Inflammatory macrophage (primary cell): ENCODE measurements at places on chromosomes 5 and 9.

- peak; percentile 19 for DNase-seq
Measured at GRCh38 chr5:135921388-135921787, 25.7 kb upstream of the IL9 start.

GRCh38 chr5:58958701-58959100, 375.8 kb downstream of the RAB3C start:
- DNase-seq: no peak

- no peak for DNase-seq
Measured at GRCh38 chr9:127915801-127916719, 781 bp downstream of the ST6GALNAC4 start.

DNA sequence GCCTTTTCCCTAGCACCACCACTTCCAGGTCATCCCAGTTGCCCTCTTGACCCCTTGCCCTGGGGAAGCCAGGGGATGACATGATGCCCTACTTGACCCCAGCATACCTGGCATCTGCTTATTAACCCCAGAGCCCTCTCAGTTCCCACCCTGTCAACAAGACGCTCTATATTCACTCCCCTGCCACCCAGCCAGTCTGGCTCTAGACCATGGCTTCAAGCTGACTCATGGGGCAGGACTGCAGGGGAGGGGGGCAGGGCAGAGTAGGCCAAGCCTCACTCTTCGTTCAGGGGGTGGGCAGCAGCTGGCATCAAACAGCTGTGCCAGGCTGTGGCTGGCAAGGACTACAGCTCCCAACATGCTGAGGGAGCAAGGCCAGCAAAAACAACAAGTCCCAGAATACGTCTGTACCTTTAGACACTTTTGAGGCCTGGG, 5.3 kb downstream of the ATOSB start:
- DNase-seq: no peak

DNA sequence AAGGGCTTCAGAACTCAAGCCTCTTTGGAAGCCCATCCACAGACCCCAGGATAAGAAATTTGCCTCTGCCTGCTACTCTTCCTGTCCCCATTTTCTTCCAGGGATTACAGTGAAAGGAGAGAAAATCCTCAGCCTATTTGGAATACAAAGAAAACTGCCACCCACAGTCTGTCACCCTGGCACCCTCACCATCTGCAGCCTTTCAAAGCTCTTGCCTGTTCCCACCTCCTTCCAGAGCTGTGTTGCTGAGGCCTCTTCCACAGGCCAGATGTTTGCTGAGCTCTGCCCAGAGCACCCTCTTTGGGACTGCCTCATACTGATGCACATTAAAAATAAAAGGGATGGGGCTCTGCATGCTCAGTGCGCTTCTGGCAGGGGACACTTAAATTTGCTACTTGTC, 35.9 kb upstream of the TAF1L start:
- no peak for DNase-seq
